Hematopoietic multipotent progenitor cell treated with erythropoietin and hydrocortisone succinate and interleukin-3 and kit ligand, for 6 days (in vitro differentiated cells): ENCODE measurements at places on chromosomes 13 and 19.
A peak's percentile ranks its signal among the peaks of the same experiment; 100 is the strongest.

DNA sequence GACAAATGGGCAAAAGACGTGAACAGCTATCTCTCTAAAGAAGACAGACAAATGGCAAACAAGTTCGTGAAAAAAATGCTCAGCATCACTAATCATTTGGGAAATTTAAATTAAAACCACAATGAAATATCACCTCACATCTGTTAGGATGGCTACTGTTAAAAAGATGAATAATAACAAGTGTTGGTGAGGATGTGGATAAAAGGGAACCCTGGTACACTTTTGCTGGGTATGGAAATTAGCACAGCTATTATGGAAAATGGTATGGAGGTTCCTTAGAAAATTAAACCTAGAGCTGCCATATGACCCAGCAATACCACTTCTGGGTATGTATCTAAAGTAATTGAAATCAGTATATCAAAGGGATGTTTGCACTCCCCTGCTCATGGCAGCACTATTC is 7.1 kb downstream of the CABP5 start:
- DNase-seq: no peak

DNA sequence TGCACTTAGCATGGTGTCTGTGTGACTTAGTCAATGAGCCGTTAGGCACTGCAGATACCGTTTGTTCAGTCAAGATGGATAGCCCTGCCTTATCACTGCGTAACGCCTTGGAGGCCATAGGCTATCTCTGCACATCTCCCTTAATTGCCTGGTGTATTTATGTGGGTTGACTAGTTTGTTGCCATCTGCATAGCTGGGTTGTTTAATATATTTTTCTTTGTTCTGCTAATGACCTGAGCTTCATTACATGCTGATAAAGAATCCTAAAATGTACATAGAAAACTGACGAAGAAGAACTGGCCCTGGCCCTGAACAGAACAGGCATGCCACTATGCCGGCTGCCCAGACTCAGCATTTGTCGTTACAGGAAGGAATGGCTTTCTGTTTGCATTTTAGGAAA is 297.8 kb downstream of the SHISA2 start:
- DNase-seq: peak; percentile 86

GRCh38 chr19:2827840-2828489 is 8.3 kb downstream of the ZNF554 start:
- no peak for DNase-seq

DNA sequence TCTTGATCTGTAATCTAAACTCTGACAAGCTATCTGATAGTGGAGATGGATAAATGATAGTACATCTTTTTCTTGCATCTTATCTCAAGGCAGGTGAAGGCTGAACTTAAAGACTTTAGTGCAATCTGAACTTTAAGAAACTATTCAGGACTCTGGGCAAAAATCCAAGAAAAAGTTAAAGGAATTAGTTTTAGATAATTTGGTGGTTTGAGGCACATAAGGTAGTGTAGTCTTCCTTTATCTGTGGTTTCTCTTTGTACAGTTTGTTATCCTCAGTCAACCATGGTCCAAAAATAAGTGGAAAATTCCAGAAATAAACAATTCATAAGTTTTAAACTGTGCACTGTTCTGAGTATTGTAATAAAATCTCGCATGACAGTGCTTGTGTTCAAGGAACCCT is 172.9 kb downstream of the UGGT2 start:
- DNase-seq: peak; percentile 64

GRCh38 chr19:48879025-48879637 is 6.9 kb downstream of the PPP1R15A start:
- DNase-seq: no peak

- DNase-seq: no peak
Observed at GRCh38 chr13:106521095-106521799, 14.2 kb downstream of the EFNB2 start.

GRCh38 chr13:51154029-51154555 is 43.0 kb upstream of the C13orf42 start:
- DNase-seq: peak; percentile 49

- DNase-seq: no peak
Observed at GRCh38 chr19:28436320-28436719, 776.6 kb downstream of the UQCRFS1 start.

DNA sequence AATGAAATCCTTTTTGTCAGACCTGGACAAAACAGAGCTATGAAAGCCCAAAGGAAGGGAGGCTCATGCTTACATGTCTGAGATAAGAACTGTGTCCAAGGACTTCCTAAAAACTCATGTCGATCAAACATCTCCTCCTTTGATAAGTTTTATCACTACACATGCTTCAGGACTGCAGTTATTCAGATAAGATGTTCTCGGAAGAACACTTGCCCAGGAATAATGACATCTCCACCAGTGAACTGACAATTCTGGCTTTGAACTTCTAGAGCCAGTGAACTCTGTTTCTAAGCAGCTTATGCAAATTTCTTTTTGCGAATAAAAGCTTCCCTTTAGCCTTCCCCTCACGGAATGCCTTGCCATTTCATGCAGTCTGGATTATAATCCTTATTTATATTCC is 561.6 kb downstream of the TBC1D4 start:
- peak; percentile 77 for DNase-seq

DNA sequence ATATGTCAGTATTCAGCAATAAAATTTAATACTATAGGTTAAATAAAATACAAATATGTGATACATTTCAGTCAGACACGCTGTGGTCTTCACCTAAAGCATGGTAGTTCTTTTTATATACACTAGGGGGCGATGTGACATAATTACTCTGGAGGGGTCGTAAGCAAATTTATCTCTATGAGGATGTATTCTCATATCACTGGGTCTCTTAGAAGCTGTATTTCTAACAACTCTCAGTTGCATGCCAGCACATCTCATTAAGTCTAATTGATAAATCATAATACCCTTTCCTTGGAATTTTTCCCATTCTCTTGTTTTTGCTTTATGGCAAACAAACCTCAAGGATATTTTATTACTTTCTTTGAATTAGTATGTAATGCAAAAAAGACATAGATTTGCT is 3.9 kb upstream of the PCDH17 start:
- DNase-seq: peak; percentile 72

- DNase-seq: peak; percentile 28
Observed at GRCh38 chr13:19713186-19713965, 69.4 kb downstream of the PSPC1 start.

DNA sequence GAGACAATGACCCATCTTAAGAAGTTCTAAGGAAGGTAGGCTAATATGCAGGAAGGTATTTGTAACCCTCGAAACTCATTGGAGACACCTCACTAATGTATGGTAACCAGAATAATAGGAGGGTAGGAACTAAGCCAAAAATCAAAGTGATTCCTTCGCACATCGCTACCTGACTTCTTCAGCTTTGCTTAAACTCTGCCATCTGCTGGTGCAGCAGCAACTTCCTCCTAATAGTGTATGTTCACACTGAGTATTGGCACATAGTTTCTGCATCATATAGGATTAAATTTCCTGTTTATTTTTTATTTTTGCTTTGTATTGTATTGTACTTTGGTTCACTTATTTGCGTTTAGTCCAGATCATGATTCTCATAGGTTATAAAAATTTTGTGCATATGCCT is 676.2 kb downstream of the GPC5 start:
- peak; percentile 10 for DNase-seq

- no peak for DNase-seq
Observed at GRCh38 chr19:33726756-33727155, 69.9 kb upstream of the KCTD15 start.

DNA sequence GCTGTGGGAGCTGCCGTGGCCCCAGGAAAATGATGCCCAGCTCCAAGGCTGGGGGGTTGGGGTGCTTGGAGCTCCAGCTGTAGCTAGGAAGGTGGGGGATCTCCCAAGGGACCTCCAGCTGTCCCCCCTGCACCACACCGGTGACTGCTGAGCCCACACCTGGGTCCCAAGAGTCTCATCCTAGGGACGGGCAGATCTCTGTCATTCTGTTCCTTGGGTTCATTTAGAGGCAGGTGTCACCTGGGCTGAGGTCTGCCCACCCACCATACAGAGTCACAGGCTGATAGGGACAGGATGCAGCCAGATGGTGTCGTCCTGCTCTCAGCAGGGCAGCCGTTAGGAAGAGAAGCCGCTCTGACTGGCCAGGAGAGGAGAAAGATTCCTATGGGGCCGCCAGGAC is 5.3 kb downstream of the F2RL3 start:
- DNase-seq: no peak

DNA sequence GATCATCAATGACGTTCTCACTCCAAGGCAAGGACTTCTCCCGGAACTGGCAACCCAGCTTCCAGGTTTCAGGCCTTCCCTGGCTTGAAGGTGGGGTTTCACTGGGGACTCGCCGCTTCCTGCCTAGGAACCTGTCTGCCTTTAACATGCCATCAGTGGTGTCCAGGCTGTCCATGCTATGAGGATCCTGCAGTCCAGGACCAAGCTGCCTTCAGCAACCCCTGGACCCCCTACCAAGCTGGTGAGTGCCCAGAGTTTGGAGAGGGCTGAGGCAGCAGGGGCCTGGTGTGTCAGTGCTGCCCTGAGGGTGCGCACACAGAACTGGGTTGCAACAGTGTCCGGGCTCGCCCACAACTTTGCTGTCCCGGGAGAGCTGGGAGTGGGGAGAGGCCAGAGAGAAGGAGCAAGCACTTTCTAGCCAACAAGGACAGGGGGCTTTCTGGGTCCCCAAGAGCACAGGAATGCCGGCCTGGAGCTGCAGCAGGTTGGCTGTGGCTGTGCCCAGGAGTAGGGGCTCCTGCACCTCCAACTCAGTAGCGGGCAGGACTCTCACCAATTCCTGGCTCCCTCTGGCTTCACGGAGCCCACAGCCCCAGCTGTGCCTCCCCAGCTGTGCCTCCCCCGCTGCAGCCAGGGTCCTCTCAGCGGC is 1563.2 kb upstream of the MIR17HG start:
- no peak for DNase-seq

- DNase-seq: peak; percentile 46
Observed at GRCh38 chr19:18789883-18790565, 1.1 kb downstream of the COMP start.

- DNase-seq: no peak
Observed at GRCh38 chr13:26680123-26680450, 80.5 kb downstream of the GPR12 start.

- DNase-seq: no peak
Observed at GRCh38 chr13:50188696-50189095, 173.5 kb downstream of the KCNRG start.

- peak; percentile 77 for DNase-seq
Observed at GRCh38 chr19:18415178-18415867, 3.9 kb upstream of the SSBP4 start.

DNA sequence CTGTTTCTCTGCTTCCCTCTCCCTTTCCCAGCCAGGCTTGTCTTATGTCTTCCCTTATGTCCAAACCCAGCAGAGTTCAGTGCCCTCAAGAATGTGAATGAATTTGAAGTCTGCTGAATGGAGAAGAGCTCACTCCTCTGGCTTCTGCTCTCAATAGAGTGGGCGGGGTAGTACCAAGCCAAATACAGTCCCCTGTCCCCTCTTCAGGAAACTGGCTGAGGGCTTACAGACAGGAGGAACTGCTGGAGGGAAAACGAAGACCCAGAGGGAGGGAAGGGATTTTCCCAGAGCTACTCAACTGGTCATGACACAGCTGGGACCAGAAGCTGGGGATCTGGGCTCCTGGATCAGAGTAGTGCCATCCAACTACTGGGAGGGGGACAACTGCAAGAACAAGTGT is 32.9 kb upstream of the POU2F2 start:
- no peak for DNase-seq

- DNase-seq: no peak
Observed at GRCh38 chr13:57724486-57725272, 93.1 kb downstream of the PCDH17 start.

DNA sequence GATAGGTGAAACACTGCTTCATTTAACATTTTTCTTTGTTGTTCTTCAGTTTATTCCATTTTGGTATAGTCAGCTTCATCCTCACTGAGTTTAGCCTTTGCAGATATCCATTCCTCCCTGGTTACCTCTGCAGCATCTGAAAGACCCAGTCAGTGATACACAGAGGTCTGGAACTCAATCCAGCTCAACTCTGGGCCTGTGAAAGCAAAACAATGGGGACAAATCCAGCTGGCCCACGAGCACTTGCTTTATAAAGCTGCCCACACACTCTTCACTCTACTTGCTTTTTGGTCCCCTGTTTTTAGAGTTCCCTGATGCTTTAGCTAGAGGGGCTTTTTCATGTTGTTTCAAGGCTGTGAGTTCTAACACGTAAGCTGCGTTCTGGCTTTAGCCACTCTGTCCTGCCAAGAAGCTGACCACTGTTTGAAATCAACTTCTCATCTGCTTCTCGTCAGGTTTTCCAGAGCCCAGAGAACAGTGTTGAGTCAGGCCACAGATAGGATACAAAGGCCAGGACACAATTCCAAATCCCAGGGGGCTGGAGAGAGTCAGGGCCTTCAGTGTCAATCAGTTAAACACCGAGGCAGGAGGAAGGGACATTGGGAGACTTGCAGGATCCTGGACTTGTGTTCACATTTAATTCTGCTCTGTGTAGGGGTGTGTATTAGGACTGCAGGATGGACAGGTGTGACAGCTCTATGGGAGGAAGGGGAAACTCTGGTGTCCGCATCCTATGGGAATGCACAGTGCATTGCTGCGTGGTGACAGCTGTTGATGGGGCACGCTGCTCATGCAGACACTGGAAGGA is 83.5 kb upstream of the RNF113B start:
- no peak for DNase-seq

DNA sequence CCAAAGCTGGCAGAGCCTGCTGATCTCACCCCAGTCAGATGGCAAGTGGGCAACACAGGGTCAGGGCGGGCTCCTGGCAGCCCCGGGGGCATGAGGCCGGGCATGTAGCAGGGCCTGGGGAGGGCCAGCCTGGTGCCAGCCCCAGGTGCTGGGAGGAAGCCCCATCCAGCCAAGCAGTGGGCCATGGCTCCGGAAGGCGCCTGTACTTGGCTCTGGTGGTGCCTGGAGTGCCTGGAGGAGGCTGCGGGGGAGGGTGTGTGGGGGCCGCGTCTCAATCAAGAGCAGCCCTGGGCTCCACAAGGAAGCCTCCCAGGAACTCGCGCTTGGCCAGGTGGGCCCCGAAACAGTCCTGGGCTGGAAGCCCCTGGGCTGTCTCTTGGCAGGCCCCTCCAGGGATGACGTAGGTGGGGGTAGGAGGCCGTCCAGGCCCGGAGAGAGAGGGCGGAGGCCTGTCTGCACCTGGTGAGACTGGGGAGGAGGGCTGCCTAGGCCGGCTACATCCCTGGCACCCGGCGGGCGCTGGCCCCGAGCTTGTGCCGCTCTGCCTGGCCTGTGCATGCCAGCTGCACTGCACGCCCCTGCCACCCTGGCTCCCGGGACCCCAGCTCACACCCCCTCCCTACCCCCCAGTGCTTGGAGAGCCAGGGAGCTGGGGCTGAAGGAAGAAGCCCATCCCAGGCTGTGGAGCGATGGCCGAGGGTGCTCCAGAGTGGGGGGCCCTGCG is 45.9 kb downstream of the COMP start:
- no peak for DNase-seq

DNA sequence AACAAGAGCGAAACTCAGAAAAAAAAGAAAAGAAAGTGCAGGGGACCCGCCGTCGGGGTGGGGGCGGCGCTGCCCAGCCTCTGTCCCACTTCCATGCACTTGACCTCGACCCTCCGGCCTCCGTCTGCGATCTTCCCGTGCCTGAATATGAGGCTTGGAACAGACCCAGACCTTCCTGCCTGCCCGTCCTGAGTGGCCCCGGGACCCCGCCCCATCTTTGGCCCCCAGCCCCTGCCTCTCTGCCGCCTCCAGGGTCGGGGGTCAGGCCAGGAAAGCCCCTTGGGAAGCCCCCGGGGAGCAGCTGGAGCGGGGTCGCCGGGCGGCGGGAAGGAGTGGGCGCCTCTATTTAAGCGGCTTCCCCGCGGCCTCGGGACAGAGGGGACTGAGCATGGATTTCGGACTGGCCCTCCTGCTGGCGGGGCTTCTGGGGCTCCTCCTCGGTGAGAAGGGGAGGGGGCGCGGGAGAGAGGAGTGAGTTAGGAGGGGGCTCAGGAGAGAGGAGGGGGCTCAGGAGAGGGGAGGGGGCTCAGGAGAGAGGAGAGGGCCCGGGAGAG is at the start of gene MADCAM1:
Gene MADCAM1, plus strand, starts transcription at position 375 of the 554 bp plus-strand sequence. Its CDS starts 14 bp downstream, at position 389.
- DNase-seq: no peak

GRCh38 chr19:6593651-6594416 is 2.9 kb upstream of the CD70 start:
- no peak for DNase-seq
